ENCODE measurements at places on chromosomes 16 and 17. TPM values are rescaled to one million over a fixed set of nuclear protein-coding genes. Genes with fewer than 3 reads are reported as not detected.

The CLEC19A gene
- not detected for total RNA-seq

GRCh38 chr16:69494991-69495392 lies 70.6 kb downstream of the CYB5B start:
- H3K36me3 ChIP-seq: no peaks in the 10 kb centered on the region
- DNase-seq: no peak
- H3K27ac ChIP-seq: no peak overlapping the region

DNA sequence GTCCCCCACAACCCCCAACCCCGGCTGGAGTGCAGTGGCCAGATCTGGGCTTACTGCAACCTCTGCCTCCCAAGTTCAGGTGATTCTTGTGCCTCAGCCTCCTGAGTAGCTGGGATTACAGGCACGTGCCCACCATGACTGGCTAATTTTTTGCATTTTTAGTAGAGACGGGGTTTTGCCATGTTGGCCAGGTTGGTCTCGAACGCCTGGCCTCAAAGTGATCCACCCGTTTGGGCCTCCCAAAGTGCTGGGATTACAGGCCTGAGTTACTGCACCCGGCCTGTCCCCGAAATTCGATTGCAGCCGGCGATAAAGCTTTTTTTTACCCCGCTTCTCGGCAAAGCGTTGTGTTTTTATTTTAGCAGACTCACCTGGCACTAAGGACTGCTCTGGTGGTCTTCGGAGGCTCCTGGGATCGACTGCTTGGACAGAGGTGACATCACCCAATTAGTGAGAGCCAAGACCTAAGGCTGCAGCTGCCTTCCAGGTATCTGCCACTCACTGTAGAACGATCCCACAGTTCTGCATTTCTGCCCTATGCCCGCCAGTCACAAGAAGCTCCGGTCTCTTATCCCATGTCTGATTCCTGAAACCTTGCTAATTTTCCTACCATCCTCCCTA lies 82.2 kb upstream of the ARL4D start:
- no peaks in the 10 kb centered on the region for H3K4me1 ChIP-seq
- no peak for DNase-seq
- no peak overlapping the region for H3K4me3 ChIP-seq
- no peak overlapping the region for H3K27ac ChIP-seq
- H3K27me3 ChIP-seq: no peaks in the 10 kb centered on the region

The CCDC40 gene
- 0.90 TPM for total RNA-seq

The EPX gene
- total RNA-seq: not detected

- no peak for DNase-seq
- H3K4me3 ChIP-seq: no peak overlapping the region
- H3K4me1 ChIP-seq: peaks cover 9% of the 10 kb centered on the region
- H3K27me3 ChIP-seq: no peaks in the 10 kb centered on the region
These were observed 45.4 kb downstream of the NDEL1 start for GRCh38 chr17:8481089-8481488.

- H3K4me3 ChIP-seq: peak overlapping the region; percentile 67
- H3K27ac ChIP-seq: peak overlapping the region; percentile 33
- no peak for DNase-seq
- no peaks in the 10 kb centered on the region for H3K27me3 ChIP-seq
- peaks cover 16% of the 10 kb centered on the region for H3K36me3 ChIP-seq
These were observed 723 bp downstream of the NTHL1 start for GRCh38 chr16:2046893-2047329.

DNA sequence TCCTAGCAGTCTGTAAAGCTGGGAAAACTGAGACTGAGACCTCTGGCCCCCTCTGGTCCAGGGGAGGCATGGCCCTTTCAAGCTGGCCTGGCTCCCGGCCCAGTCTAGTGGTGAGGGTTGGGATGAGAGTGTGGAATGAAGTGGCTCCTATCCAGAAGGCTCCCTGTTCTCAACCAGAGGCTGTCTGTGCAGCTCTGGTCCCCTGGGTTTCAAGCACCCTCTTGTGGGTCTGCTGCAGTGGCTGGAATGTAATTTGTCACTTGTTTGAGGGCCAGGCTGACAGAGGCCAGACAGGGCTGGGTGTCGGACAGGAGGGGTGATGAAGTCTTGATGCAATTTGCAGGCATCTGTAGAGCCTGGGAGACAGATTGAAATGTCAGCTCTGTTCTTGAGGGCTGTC lies 22.1 kb upstream of the PHF12 start:
- H3K4me3 ChIP-seq: no peak overlapping the region
- H3K4me1 ChIP-seq: peaks cover 3% of the 10 kb centered on the region
- peak; percentile 46 for DNase-seq
- no peak overlapping the region for H3K27ac ChIP-seq
- H3K27me3 ChIP-seq: peaks cover 78% of the 10 kb centered on the region

Data from IMR-90 (cell line).